ENCODE measurements at places on chromosomes 6 and 20. TPM values are rescaled to one million over a fixed set of nuclear protein-coding genes. Genes with fewer than 3 reads are reported as not detected.

BAG2 gene
- 8.8 TPM for total RNA-seq

XRN2 gene
- total RNA-seq = 87.1 TPM

PSMB8 gene
- 238 TPM for total RNA-seq

STMND1 gene
- total RNA-seq = not detected

FGD2 gene
- 0.50 TPM for total RNA-seq

RAET1G gene
- not detected for total RNA-seq

PDE7B gene
- total RNA-seq = 1.1 TPM

PRKN gene
- total RNA-seq = 0.87 TPM

ZNF311 gene
- total RNA-seq = 0.98 TPM

MOCS1 gene
- 6.4 TPM for total RNA-seq

SH3BGRL2 gene
- total RNA-seq = 0.43 TPM

PNPLA1 gene
- total RNA-seq = not detected

MYMX gene
- not detected for total RNA-seq

TRIM31 gene
- not detected for total RNA-seq

EDN1 gene
- not detected for total RNA-seq

COL21A1 gene
- total RNA-seq = not detected

THBS2 gene
- total RNA-seq = not detected

ZBTB9 gene
- 9.3 TPM for total RNA-seq

NDUFAF4 gene
- total RNA-seq = 84.6 TPM

GRM4 gene
- total RNA-seq = not detected

BMP7 gene
- total RNA-seq = not detected

HELZ2 gene
- total RNA-seq = 18.7 TPM

SLC22A2 gene
- not detected for total RNA-seq

DEFB124 gene
- total RNA-seq = not detected

EZR gene
- total RNA-seq = 203 TPM

KCNK15 gene
- total RNA-seq = 1.1 TPM

PLN gene
- total RNA-seq = not detected

FAM8A1 gene
- total RNA-seq = 3.3 TPM

DEFB114 gene
- total RNA-seq = not detected

HLA-DOB gene
- 1.6 TPM for total RNA-seq

PTK6 gene
- 0.25 TPM for total RNA-seq

FOXQ1 gene
- not detected for total RNA-seq

CYP39A1 gene
- total RNA-seq = not detected

C6orf52 gene
- total RNA-seq = 1.2 TPM

PI3 gene
- total RNA-seq = not detected

CRIP3 gene
- total RNA-seq = 1.8 TPM

SLC17A4 gene
- not detected for total RNA-seq

MMUT gene
- 10.5 TPM for total RNA-seq

OOEP gene
- total RNA-seq = 0.86 TPM

HNF4A gene
- not detected for total RNA-seq

DEFB132 gene
- not detected for total RNA-seq

ADAM33 gene
- not detected for total RNA-seq

HSPA1L gene
- total RNA-seq = 2.2 TPM

CGA gene
- total RNA-seq = not detected
